ENCODE measurements at places on chromosomes 6 and 20.

GRCh38 chr6:90495216-90495817 is 91.6 kb downstream of the MAP3K7 start:
- no peak for DNase-seq

GRCh38 chr6:15524861-15525401 is 137.9 kb downstream of the DTNBP1 start:
- no peak for DNase-seq

DNA sequence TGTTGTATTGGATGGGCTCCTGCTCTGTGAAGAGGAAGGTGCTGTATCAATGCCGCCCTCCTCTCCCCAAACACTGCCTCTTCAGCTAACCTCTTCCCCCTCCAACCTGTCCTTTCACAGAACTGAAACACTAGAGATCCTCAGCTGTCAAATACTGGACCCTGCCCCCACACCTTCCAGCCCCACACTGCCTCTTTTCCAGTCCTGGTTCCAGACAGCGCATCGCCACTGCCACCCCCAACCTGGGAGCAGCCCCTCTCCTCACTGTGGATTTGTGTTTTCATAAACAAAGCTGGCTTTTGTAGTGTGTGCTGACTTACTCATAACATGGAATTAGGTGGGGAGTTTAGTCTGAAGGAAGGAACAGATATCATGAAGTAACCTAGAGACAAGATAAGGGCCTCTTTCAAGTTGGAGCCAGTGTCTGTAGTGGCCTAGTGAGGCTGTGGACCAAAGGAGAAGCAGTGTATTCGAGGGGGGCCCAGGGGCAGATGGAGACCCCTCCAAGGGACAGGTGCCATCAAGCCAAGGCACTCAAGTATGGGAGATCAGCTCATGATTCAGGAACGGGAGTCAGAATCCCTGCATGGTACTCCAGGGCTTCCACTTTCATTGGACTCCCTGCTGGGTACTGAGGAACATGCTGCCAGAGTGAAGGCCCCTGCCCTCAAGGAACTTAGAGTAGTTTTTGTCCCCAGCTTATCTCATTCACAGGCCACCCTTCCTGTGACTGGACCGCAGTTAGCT is 2.1 kb downstream of the SCUBE3 start:
- no peak for DNase-seq

GRCh38 chr6:38997128-38997761 is 51.3 kb upstream of the GLP1R start:
- DNase-seq = peak; percentile 16

- DNase-seq = no peak
Observed at GRCh38 chr6:137787016-137787415, 80.0 kb upstream of the TNFAIP3 start.

- DNase-seq = no peak
Observed at GRCh38 chr20:25623225-25623735, 534 bp downstream of the NANP start.

DNA sequence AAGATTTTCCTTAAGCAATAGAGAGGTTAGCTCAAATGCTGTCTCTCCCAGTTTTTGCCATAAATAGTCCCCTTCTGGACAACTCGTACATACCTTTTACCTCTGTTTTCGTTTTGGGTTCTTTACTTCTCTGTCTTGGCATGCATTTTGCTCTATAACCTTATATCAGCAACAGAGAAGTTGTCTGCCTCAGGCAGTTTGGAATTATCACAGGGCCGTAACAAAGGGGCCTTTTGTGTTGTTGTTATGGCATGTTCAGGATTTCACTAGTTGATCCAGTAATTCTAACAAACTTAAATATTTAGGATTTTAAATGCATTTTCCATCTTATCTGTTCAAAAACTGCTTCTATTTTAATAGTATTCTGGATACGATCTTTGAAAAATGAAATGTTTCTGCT is 259.8 kb downstream of the CD109 start:
- no peak for DNase-seq

GRCh38 chr6:56708810-56709597 is 66.3 kb upstream of the DST start:
- peak; percentile 69 for DNase-seq

DNA sequence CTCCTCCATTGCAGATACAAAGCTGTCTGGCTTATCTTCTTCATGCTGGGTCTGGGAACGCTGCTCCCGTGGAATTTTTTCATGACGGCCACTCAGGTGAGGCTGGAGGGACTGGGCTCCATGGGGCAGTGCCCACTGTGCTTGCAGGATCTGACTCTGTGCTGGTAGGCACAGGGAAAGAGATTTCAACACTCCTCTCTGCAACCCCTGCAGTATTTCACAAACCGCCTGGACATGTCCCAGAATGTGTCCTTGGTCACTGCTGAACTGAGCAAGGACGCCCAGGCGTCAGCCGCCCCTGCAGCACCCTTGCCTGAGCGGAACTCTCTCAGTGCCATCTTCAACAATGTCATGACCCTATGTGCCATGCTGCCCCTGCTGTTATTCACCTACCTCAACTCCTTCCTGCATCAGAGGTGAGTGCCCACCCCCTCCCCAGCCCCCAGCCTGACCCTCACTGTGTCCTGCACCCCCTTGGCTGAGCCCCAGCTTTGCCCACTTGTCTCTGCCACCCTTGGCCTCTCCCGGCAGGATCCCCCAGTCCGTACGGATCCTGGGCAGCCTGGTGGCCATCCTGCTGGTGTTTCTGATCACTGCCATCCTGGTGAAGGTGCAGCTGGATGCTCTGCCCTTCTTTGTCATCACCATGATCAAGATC is 6.1 kb downstream of the SLC29A1 start:
- DNase-seq = no peak

GRCh38 chr6:4134841-4135664 is at the start of gene ECI2:
Gene ECI2 (minus strand): TSS chr6:4135575. CDS start chr6:4135560, 15 bp downstream.
- peak; percentile 76 for DNase-seq

- DNase-seq = no peak
Observed at GRCh38 chr20:8074931-8075330, 55.4 kb upstream of the TMX4 start.

GRCh38 chr6:95865857-95866256 is 149.9 kb upstream of the FUT9 start:
- no peak for DNase-seq

DNA sequence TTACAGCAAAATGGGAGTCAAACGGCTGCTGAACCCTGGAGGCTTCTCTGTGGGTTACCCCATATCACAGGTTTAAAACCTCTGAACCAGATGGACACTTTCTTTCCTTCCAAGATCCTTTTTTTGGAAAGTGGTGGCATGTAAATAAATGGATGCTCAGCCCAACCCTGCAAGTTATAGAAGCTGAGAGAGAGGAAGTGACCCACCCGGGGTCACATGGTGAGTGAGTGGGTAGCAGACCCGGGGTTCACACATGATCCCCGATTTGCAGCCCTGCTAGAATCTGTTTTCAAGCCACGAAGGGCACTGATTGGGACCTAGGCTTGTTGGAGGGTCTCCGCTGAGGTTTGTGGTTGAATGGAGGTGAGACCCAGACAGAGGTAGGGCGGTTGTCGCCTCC is 32.0 kb downstream of the SIRPA start:
- no peak for DNase-seq

GRCh38 chr6:143215363-143215762 is 154.7 kb downstream of the AIG1 start:
- DNase-seq = no peak

DNA sequence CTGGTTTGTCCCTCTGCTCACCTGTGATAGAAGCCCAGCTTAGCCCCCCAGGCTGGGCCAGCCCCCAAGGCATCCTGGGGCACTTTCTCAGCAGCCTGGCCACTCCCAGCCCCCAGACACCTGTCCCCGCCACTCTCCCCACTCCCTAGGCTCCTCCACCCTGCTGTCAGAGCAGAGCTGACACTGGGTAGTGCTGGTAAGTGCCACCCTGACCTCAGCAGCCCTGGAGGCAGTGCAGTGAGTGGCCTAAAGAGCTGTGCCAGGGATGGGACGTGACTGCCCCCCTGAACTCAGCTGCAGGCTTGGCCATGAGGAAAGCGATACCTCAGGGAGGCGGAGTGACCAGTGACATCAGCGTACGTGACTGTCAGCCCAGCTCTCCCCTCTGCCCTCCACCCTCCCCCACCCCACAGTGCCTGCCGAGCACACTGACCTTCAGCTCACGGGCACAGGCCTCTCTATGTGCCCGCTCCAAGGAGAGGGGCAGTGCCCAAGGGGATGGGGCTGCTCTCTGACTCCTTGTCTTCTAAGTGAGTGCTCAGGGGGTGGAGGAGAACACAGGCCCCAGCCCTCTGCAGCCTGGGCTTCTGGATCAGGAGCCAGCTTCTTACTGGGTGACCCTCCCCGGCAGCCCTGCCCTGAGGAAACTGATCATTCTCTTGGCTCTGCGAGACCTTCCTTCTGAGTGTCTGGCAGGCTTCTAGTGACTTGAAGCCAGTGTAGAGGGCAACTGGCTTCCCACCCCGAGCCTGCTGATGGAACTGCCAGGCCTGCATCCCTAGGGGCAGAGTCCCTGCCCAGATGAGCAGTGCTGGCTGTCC is 172.7 kb downstream of the MRPL14 start:
- no peak for DNase-seq

DNA sequence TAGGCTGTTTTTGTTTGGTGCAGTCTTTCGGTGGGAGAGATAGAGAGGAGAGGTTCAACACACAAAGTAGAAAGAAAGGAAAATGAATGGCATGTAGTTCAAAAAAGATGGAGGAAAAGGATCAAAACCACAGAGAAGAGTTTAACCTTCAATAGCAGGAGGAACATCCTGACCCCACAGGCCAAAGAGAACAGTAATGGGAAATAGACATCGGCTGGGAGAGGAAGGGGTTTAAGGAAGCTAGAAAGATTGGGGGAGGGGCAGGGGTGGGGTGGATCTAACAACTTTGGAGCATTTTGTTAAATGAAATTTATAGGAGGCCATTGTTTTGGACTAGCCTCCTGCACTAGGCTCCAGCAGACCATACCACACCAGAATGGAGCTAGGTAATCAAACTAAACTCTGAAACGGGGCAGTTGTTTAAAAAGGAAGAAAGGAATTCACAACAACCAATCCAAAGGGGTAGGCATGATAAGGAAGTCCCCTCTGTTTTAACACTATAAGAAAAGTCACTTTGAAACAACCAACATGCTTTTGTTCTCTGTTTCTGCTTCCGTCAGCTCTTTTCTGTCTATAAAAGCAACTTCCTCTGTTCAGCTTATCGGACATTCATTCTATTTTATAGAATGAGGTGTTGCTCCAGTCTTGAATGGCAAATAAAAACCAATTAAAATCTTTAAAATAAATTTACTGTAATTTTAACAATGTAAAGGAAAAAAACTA is 82.6 kb downstream of the EPB41L2 start:
- no peak for DNase-seq

GRCh38 chr20:56202493-56203077 is 45.9 kb upstream of the MC3R start:
- no peak for DNase-seq

- DNase-seq = no peak
Observed at GRCh38 chr6:166511316-166511715, 75.2 kb downstream of the RAMACL start.

DNA sequence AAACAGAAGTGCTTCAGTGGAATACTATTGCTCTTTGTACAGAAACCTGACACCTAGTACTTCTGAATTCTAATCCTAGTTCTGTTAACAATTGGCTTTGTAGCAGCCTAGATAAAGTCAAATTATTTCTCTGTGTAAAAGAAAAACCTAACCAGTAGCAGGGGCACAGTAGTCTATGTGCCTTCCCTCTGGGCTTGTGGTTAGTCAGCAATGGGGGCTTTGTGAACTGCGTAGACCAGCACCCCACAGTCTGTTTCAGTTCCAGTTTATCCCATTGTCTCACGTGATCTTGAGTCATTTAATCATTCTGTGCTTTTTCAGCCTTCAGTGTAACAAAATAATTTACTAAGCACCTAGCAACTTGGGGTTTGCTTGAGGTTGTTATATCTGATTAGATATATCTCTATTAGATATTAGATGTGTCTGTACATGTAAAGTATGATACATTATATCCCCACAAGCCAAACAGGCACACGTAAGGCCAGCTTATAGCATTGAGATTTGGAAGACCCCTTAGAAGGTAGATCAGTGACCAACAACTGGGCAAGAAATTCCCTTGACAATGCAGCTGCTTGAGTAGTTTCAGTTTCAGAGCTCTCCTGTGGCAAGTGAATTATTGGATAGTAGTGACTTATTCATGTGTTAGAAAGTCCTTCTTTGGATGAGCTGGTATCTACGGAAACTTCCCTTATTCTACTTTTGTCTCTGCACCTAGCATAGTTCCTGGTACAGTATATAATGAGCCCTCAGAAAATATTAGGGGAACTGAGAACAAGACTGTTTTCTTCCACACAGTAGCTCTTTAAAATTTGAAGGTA is 27.9 kb upstream of the CCR6 start:
- DNase-seq = no peak

GRCh38 chr20:3222635-3223600 is 13.6 kb downstream of the ITPA start:
- DNase-seq = no peak

- DNase-seq = peak; percentile 47
Observed at GRCh38 chr6:79868098-79868722, 79.1 kb downstream of the ELOVL4 start.

DNA sequence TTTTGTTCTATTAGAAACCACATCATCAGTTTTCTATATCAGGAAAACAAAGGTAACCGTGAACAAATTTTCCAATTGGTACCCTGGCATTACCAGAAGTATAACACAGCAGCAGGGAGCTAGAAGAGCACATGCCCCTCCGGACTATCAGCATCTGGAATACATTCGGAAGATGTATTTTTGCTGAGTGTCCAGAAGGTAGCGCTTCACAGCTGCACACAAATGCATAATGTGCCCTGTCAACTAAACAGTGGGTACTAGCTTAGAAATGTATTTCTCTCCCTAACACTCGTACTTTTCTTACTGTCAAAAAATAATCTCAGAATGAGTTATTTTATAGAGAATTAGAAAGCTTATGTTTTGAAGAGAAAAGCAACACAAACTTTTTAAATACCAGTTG is 77.6 kb downstream of the HUS1B start:
- no peak for DNase-seq

DNA sequence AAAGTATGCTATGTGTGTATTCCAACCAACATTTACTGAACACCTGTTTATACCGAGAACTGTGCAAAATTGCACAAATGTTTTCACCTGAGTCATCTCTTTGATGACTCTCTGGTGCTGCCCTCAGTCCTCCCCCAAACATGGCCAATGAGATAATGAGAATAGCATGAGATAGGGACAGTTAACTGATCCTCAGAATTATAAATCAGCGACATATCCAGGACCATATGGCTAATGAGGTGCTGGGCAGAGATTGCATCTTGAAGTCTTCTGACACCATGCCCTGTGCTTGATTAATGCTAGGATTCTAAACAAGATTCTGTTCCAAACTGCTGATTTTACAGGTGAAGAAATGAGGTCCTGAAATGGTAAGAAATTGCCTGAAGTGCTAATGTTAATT is 13.0 kb downstream of the CLVS2 start:
- DNase-seq = no peak

- DNase-seq = no peak
Observed at GRCh38 chr6:31908791-31909190, 6.9 kb upstream of the ZBTB12 start.

Measured in NCI-H446 treated with DMSO at 0.1 percent for 48 hours (cell line).